ENCODE measurements at places on chromosomes 7 and 10.

- no peak for DNase-seq
Measured at GRCh38 chr7:4621396-4621795, 60.7 kb upstream of the FOXK1 start.

DNA sequence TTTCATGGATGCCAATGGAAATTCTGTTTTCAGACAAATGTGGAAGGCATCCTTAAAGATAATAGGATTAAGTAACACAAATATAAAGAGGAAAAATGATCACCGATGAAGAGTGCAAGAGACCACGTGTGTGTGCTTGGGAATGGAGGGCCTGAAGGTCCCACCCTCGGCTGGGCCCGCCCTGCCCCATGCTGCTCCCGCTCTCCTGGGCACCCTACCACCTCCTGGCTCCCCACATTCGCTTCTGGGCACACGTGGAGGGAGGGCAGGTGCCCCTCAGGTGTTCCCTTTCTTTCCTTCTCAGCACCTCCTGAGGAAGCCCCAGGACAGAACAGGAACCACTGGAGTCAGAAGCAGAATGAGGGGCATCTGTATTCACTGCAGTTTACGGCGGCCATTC lies 367.6 kb downstream of the DNAJB6 start:
- DNase-seq = no peak

- no peak for DNase-seq
Measured at GRCh38 chr10:31557854-31558253, 238.8 kb downstream of the ZEB1 start.

DNA sequence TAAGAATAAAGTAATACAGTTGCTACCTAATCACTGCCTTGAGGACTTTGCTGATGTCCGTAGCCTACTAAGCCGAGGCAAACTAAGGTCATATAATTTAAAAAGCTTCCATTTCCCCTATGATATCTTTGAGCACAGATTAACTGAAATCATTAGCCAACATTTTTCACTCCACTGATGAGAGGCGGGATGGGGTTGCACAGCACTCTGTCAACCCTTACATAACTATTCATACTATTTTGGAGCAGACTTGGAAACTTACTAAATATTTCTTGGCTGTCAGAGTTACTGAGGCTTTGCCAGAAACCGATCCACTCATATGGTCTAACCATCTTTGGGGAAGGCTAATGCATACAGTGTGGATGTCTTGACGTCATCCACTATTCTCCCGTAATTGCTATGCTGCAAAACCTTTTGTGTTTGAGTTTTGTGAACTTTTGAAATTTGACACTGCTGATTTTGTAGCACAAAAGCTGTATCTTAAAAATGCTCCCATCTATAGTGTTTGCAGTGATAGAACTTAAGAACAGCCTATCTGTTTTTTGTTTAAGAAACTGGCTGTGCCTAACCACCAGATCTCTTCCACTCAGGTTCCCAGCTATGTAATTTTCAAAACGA lies 248.7 kb downstream of the TSPAN12 start:
- no peak for DNase-seq
